ENCODE measurements at places on chromosomes 2 and 18.

GRCh38 chr2:56127463-56128152 lies 56.2 kb upstream of the CCDC85A start:
- peak; percentile 76 for DNase-seq

DNA sequence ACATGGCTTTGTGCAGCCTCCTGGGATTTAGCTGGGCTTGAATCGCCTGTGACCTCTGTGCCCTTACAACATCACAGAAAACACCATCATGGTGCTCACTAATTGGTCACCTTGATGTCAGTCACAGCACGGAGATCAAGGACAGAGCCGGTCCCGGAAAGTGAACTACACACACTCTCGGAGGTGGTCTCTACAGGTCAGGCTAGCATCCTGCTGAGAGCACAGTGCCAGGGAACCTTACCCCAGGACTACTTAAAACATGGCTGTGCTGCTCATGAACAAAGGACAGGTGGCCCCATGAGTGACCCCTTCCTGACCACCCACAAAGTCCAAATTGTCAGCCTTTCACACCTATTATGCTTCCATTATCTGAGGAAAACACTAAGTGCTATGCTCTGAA lies 1782.1 kb upstream of the CELF4 start:
- no peak for DNase-seq

GRCh38 chr2:57460396-57461276 lies 586.0 kb upstream of the VRK2 start:
- no peak for DNase-seq

DNA sequence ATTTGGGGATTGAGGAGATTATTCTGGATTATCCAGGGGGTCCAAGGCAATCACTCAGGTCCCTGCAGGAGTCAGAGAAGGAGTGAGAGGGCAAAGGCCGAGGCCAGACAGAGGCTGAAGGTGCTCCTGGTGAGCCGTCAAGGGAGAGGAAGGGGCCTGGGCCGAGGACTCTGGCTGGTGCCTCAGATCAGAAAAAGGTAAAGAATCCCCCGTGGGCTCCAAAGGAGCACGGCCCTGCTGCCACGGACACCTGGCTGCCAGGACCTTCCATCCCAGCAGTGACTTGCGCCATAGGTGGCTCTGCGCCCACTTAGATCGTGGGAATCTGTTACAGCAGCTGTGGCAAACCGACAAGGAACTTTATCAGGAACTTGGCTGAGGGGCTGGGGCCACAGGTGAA lies 374.8 kb upstream of the MYT1L start:
- no peak for DNase-seq

DNA sequence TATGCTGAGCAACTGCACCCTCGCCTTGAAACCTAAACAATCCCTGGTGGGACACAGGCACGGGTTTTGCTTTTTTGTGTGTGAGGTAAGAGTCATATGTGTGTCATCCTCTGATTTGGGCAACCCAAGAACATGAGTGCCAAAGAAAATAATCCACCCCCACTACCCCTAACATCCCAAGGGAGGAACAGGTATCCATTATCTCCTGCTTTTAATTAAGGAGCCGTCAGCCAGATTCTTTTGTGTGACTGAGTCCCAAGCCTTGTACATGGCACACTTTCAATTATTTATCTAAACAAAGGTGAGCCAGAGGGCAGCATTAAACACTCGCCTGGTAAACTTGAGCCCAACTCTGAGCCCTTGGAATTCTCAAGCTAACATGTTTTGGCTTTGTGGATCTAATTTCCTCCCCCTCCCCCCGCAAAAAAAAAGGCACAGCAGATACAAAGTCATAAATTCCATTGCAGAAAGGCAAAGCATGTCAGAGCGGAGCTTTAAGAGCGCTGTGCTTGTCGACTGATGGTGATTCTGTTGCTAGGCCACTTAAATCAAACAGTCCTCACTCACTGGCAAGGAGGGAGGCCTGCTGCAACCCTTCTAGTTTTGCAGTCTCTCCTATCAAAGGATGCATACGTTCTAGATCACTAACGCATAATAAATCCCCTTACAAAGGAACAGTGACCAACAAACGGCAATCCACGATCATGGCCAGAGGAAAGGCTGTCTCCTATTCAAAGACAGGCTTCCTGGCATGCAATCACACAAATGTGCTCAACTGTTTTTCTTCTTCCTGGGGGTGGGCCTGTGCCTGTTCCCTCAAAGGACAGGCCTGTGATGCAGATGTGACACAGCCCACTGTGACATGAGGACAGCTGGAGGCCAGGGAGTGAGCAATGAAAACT lies 143.5 kb upstream of the LMAN1 start:
- no peak for DNase-seq

- DNase-seq = no peak
Measured at GRCh38 chr2:204914708-204915107, 369.4 kb downstream of the PARD3B start.

- DNase-seq = no peak
Measured at GRCh38 chr18:54165450-54165849, 59.0 kb downstream of the MBD2 start.

DNA sequence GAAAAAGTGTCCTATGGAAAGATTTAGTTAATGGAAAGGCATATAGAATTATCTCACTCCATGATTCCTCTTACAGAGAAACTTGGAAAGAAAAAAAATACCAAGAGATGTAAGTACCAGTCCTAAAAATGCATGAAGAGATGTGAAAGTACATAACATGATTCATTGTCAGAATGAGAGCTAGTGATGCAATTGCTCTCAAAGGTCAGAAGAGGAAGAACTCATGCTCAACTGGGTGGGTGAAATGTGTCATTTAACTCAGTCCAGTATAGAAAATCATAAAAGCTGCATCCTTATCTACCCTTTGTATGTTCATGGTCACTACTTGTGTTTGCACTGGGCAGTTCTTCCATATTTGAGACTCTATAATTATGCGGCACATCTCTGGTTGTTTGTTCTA lies 300.0 kb upstream of the PIK3C3 start:
- no peak for DNase-seq

DNA sequence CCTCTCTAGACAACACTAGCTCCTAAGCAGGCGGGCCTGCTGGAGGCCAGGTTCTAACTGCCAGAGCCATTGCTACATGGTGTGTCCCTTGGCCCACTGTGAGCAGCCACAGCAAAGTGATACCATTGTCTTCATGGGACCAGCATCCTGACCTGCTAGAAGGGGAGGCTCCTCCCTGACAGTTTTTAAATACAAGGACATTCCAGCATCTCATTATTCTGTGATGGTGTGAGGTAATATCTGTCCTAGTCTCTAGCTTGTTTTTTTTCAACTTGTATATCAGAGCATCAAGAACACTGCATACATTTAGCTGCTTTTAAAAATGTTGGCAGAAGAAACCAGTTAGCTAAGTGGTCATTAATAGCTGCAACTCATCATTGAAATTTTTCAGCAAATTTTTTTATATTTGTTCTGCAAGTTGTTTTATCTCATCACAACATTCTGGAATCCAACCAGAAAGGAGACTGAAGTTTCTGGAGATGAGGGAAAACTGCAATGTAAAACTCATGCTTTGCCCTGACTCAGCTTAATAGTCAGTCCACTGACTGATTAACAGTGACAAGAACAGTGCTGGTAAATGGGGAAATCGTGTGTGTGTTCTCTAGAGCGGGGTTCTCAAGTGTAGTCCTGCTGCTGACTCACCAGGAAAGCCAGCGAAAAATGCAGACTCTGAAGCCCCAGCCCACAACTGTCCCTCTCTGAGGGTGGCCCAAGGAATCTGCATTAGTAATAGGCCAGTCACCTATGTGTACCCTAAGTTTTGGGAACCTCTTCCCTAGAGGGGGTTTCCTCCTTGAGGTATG lies 17.8 kb downstream of the MAPRE3 start:
- no peak for DNase-seq

- no peak for DNase-seq
Measured at GRCh38 chr18:52437161-52437560, 97.2 kb downstream of the DCC start.

DNA sequence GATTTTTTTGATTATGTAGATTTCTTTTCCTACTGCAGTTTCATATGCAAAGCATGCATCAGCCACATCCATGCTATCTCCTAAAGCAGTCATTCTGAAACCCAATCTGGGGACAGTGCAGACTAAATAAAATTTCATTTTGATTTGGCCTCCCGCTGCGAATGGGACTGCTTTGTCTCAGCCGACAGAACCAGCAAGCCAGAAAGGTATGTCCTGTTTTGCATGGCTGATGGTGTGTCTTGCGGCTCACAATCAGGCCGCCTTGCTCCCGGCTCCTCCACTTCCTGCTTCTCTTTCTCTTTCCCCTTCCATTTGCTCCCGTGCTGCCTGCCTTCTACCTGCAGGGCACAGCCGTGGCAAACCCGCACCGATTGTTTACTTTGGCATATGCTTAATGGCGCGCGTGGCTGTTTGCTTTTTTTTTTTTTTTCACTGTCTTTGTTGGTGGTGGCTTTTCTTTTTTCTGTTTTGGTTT lies 419.6 kb upstream of the POU3F3 start:
- DNase-seq = peak; percentile 87

GRCh38 chr2:8550481-8550880 lies 131.4 kb upstream of the ID2 start:
- no peak for DNase-seq

- DNase-seq = no peak
Measured at GRCh38 chr18:10041180-10041579, 127.4 kb downstream of the VAPA start.

DNA sequence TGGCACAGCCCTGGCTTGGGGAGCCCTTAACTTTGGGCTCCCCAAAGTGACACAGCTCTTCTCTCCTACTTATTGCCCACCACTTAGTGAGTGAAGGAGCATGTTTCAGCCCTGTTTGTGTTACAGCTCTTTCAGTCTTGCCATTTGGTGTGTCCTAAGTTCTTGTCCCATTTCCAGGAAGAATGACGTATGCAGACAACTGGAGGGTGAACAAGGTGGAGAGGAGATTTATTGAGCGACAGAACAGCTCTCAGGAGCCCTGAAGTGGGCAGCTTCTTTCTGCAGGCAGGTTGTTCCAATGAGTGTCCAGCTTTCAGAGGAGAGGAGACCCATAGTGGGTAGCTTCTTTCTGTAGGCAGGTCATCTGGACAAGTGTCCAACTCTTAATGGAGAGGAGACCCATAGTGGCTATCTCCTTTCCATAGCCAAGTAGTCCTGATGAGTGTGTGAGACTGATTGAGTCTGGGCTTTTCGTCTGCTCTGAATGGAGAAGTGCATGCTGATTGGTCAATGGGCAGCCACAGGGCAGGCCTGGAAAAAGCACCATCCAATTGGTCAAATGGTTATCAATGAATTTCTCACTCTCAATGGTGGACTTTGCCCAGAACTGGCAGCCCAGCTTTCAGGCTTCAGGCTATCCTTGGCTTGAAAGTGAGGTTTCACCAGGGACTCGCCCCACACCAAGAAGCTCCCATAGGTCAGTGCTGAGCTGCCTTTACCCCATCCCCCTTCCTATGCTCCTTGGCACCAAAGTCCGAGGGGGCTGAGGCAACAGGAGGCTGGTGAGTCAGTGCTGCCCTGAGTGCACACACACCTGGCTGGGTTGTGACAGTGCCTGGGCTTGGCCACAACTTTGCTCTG lies 688.2 kb downstream of the NYAP2 start:
- DNase-seq = no peak

GRCh38 chr2:241546771-241547498 lies 11.6 kb upstream of the BOK start:
- DNase-seq = no peak

DNA sequence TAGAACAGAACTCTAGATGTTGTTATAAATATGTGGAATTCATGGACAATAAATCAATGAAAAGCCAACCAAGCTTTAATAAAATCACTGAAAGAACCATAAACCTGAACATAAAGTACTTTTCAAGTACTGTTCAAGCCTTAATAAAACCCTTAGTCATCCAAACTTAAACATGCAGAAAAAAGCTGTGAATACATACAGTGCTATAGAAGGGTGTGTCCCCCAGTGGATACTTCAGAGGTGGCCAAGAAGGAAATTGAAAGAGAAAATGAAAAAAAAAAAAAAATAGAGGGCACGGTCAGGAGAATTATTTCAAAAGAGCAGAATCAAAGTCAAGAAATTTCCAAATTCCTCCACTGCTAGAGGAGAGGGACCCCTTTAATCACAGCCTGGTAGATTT lies 141.1 kb downstream of the SP100 start:
- no peak for DNase-seq

DNA sequence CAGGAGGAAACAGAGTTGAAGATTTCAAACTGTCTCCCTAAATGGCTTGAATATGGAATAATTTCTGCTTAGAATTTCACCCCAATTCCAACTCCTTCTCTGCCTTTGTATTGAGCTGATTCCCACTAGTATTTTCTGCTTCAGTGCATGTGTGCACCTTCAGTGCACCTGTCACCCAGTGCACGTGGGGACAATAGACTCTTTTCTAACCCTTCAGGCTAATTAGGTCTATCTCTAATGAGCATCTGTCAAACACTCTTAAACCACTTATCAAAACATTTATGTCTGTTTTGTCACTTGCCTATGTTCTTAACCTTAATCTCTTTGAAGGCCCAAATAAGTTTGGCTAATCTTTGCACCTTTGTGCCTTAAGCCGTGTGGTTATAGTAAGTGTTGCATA lies 232.0 kb upstream of the NETO1 start:
- DNase-seq = no peak

GRCh38 chr2:101704816-101705578 lies 7.5 kb downstream of the MAP4K4 start:
- no peak for DNase-seq

- no peak for DNase-seq
Measured at GRCh38 chr2:143949121-143949848, 570.6 kb downstream of the ZEB2 start.

DNA sequence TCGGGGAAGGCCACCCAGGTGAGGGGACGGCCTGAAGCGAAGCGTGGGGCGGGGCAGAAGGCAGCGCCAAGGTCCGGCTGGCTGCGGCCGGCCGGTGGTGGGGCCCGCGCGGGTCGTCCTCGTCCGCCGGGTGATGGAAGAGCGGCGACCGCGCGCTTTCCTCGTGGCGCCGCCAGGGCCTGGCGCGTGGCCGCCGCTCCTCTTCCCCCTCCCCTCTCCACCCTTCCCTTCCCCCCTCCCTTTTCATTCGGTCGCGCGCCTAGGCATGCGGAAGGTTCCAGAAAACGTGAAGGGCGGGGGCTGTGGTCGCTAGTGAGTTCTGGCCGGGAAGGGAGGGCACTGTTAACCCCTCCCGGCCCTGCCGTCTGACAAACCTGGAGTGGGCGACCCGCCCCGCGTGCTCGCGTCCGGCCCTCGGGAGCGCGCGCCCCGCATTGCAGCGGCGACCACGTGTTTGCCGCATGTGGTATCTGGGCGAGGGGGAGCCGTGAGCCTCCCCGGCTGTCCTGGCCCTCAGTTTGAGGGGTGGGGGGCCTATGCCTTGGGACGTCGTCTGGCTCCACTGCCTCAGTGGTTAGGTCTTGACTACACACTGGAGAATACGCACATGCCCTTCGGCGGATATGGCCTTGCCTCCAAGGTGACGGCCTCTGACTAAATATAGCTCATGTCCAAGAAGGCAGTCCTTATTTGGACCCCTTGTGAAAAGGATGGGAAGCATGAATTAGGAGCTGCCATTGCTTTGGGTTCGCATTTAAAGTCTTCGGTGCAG lies 579 bp downstream of the MAT2A start:
- DNase-seq = no peak
